ENCODE measurements at places on chromosomes 12 and 14.

- no peak for DNase-seq
These were observed 31.3 kb downstream of the MIA2 start for GRCh38 chr14:39265033-39265432.

GRCh38 chr14:62179367-62180018 is 417.3 kb downstream of the SNAPC1 start:
- DNase-seq, result no peak

DNA sequence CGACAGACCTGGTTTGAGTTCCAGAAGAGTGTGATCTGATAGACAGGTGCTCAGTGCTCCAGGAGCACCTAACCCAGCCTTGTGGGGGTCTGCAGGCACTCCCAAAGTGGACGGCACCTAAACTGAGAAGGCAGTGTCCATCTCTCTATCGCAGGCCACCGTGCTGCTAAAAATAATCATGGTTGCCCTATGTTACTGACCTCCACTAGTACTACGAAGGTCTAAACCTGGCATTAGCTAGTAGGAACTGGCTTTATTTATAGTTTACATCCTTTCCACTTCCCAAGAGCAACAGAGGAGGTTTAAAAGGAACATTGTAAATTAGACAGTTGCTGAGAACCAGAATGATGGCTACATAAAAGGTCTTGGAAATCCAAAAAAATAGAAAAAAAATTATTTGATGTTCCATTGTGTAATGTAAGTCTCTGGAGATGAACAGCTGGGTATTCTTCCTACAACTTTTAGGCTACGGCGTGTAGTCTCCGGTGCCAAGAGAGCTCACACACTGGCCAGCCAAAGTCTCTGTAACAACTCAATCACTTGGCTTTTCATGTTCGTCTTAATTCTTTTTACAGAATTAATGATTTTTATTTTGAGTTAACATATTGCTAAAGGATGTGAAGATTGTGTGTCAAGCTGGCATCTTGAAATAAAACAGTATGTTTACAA is 27.3 kb downstream of the PPFIBP1 start:
- DNase-seq, result no peak

DNA sequence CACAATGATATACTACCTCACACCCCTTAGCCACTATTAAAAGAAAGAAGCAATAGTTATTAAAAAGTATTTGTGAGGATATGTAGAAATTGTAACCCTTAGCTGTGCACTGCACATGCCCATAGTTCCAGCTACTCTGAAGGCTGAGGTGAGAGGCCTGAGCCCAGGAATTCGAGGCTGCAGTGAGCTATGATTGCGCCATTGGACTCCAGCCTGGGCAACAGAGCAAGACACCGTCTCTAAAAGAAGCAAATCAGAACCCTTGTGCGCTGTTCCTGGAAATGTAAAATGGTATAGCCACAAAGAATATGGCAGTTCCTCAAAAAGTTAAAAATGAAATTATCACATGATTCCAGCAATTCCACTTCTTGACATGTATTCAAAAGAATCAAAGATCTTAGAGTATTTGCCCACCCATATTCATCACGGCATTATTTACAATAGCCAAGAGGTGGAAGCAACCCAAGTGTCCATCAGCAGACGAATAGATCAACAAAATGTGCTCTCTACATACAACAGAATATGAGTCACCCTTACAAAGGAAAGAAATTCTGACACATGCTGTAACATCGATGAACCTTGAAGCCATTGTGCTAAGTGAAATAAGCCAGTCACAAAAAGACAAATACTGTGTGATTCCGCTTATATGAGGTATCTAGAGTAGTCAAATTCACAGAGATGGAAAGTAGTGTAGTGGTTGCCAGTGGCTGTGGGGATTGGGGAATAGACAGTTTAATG is 23.7 kb upstream of the YLPM1 start:
- no peak for DNase-seq

GRCh38 chr12:45234139-45234865 is 18.4 kb downstream of the ANO6 start:
- no peak for DNase-seq

DNA sequence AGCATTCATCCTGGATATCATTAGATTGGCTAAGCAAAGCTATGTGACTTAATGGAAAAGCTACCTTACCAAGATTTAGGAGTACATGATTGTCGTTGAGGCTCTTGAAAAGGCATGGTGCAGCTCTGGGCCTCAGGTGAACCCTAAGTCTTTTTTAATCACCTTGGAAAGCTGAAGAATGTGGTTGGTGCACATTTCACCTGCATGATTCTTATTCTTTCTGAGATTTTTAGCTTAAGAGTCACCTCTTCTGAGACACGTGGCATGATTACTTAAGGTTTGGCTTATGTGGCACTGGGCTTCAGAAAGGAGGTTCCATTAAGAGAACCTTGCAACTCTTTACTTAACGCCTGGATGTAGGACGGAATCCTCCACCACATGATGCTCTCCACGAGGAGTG is 498.5 kb downstream of the TMEM117 start:
- DNase-seq, result no peak

DNA sequence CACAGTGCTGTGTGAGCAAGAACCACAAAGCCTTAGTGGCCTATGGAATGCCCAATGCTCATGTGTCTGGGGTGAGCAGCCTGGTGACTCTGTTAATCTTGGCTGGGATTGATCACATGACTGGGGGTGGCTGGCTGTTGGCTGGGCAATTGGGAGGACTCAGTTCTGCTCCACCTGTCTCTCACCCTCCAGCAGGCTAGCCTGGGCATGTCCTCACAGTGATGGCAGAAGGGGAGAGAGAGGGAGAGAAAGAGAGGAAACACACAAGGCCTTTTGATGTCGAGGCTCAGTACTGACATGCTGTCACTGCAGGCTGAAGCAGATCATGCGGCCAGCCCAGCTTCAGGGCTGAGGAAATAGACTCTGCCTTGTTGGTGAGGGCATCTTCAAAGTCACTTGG is 136.8 kb downstream of the TBX5 start:
- DNase-seq, result no peak

- DNase-seq, result no peak
These were observed 242.1 kb downstream of the CHST11 start for GRCh38 chr12:104698871-104699270.

- DNase-seq, result no peak
These were observed 22.9 kb downstream of the ASCL1 start for GRCh38 chr12:102980350-102980749.

GRCh38 chr14:91289464-91289863 is 45.0 kb upstream of the GPR68 start:
- DNase-seq, result no peak

- DNase-seq, result no peak
These were observed 38.0 kb downstream of the CLMN start for GRCh38 chr14:95281560-95282176.

DNA sequence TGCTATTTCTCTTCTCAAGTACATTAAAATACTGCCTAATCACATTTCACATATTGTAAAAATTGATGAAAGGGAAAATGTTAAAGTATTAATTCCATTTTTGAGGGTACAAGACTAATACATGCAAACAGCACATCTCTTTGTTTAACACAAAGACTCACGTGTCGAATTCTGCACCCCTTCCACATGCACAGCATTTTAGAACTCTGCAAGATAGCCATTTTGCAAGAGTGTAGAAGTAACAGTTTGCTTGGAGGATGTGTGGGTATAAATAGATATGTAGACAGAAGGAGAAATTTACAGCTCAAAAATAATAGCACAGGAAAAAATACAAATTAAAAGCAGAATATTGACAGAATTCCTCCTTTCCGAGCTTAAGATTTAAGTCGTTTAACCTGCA is 2.5 kb downstream of the GRIN2B start:
- no peak for DNase-seq

GRCh38 chr12:1620092-1620491 is 8.9 kb upstream of the WNT5B start:
- DNase-seq, result no peak

DNA sequence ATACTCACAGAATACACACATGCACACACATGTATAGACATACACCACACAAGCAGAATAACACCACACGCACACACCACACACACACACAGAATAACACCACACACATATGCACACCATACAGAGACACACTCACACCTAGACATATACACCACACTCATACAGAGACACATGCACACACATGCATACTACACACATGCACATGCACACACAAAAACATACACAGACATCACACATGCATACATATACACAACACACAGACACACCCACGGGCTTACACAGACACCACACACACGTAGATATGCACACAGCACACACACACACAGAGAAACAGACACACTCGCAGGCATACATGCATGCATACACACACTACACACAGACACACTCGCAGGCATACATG is 49.7 kb downstream of the NTF3 start:
- DNase-seq, result no peak

GRCh38 chr12:80763874-80764273 is 47.2 kb downstream of the MYF5 start:
- DNase-seq, result no peak

GRCh38 chr12:1297639-1298175 is 296.7 kb downstream of the FBXL14 start:
- no peak for DNase-seq

- no peak for DNase-seq
These were observed 25.0 kb downstream of the ERP27 start for GRCh38 chr12:14913381-14913781.

GRCh38 chr12:19550626-19551025 is 111.3 kb downstream of the AEBP2 start:
- no peak for DNase-seq

DNA sequence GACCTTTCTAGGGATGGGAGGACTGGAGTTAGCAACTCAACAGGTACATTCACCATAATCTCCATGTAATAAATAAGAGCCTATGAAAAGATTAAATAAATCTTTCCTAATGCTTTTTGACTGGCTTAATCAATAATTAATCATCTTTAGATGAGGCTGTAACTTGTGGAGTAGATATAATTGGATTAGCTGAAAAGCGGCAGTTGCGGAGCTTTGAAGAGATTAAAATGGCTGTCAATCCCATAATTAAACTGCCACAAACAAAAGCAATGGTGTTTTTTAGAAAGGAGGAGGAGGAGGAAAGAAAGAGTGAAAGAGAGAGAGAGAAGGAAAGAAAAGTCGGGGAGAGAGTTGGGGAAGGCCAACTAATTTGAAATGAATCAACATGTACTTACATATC is 70.7 kb upstream of the TMEM263 start:
- DNase-seq, result no peak

DNA sequence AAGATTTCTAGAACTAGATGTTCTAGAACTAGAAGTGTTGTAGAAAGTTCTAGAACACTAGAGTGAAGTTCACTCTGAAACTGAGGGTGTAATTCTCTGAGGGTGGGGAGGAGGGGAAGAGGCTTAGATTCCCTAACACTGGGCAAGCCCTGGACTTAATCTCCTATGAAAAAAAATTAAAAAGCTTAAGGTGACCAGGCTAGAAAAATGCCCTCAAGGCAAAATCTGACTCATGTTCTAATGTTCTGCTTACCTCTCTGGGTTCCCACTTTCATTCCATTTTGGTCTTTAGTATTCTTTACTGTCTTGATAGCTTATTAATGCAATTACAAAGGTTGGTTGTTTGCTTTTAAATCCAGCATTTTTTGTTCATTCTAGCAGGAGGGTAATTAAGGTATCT is 101.5 kb downstream of the KICS2 start:
- DNase-seq, result no peak

DNA sequence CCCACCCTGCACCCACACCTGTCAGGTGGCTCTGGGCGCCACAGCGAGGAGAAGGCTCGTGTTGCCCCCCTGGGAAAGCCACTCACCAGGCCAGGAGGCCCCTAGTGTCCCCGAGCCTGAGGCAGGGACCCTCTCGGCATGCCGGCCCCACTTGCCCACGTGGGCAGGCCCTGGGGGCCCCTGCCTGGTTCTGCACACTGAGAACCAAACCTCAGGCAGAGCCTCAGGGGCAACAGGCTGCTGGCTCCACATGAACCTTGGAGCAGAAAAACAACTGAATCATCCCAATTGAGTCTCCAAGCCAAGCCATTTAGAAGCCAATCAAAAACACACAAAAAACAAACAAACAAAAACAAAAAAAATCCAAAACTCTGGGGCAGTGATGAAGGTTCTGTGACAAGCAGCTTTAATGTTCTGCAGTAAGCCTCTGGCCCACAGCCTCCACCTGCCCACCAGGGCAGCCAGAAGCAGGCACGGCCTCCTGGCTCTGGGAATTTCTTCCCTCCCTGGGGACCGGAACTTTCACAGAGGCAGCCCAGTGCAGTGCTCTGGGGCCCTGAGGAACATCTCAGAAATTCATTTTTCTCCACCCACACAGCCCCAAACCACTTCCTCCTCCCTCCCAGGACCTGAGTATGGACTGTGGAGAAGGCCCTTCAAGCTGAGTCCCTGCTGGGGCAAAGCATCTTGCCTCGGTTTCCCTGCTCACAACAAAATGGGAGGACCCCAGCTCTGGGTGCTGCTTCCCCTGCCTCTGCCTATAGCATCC is 90.2 kb downstream of the CHGA start:
- DNase-seq, result no peak
